ENCODE measurements at places on chromosomes 5 and 9. TPM values are rescaled to one million over a fixed set of nuclear protein-coding genes. Genes with fewer than 3 reads are reported as not detected.

Gene INSL6
- total RNA-seq: not detected

Gene WDR31
- total RNA-seq: 0.62 TPM

Gene PCDHB10
- 0.62 TPM for total RNA-seq

Gene KLF9
- total RNA-seq: 17.2 TPM

Gene PCDHGA5
- 0.78 TPM for total RNA-seq

Gene NOP16
- total RNA-seq: 51.6 TPM

Gene ACOT12
- not detected for total RNA-seq

Gene DNM1
- total RNA-seq: 2.9 TPM

Gene LCN10
- not detected for total RNA-seq

Gene FOXD4L5
- total RNA-seq: 0.42 TPM

Gene SPINK6
- total RNA-seq: not detected

All from endothelial cell of umbilical vein (primary cell).